CD4-positive, alpha-beta memory T cell (primary cell): ENCODE measurements at places on chromosomes 7 and 10.

DNA sequence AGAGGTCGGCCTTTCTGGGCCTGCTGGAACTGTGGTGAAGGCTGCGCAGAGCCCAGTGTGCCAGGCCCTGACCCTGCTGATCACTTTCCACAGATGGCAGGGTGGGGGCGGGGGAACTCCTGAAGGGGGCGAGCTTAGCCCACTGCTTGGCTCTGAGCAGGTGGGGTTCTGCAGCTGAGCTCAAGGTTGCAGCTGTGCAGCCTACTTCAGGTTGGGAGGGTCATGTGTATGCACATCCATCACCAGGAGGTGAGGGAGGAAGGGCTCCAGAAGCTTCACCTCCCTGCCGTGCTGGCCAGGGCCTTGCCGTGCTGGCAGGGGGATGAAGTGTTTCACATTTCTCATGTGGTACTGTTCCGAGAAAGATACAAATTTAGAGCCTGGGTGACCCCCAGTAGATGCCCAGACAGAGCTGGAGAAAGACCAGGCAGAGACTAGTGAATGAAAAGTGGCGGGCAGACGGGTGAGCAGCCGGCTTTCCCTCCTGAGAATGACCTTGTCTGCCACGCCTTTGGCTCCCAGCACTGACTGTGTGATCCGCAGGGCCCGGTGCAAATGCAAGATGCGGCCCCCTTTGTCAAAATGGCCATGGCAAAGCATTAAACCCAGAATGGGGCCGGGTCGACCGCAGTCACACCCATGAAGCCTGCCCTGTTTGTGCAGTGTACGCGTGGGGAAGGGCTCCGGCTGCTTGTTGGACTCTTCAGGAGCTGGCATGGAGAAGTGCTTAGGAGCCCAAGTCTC, 25.2 kb downstream of the FAM241B start:
- DNase-seq: no peak

GRCh38 chr10:132610071-132610701, 72.6 kb downstream of the INPP5A start:
- DNase-seq: no peak

- DNase-seq: no peak
Observed at GRCh38 chr10:113476191-113476590, 76.7 kb upstream of the HABP2 start.

DNA sequence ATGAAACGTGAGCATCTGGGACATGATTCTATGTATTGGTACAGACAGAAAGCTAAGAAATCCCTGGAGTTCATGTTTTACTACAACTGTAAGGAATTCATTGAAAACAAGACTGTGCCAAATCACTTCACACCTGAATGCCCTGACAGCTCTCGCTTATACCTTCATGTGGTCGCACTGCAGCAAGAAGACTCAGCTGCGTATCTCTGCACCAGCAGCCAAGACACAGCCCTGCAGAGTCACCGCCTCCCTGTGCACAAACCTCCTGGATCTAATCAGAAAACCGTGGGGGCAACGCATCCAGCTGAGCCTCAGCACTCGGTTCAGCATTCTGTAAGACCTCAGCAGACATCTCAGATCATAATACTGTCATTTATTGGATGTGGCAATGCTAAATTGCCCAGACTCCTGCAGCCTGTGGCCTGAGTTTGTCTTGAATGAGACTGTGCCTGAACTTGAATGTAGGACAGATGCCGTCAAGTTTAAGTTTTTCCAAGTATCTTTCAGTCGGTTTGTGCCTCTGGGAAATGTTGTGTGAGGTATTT, 41.5 kb upstream of the PRSS58 start:
- no peak for DNase-seq

DNA sequence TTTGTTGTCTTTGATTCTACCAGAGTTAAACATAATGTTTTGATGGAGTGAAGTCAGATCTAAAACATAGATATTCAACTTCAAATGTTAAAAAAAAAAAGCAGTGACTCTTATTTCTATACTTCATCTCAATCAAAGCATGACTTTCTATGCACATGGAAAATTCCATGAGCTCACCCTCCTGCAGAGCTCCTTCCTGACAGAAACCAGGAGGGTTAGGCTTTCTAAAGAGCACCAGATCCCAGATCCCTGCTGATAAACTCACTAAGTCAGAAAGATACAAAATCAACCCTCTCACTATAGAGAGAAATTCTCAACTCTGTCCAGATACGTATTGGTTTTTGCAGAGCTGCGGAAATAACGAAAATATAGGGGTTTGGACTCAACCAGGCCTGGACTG, 122.6 kb downstream of the FAM107B start:
- no peak for DNase-seq

GRCh38 chr7:7577888-7578287, 11.2 kb downstream of the MIOS start:
- no peak for DNase-seq

DNA sequence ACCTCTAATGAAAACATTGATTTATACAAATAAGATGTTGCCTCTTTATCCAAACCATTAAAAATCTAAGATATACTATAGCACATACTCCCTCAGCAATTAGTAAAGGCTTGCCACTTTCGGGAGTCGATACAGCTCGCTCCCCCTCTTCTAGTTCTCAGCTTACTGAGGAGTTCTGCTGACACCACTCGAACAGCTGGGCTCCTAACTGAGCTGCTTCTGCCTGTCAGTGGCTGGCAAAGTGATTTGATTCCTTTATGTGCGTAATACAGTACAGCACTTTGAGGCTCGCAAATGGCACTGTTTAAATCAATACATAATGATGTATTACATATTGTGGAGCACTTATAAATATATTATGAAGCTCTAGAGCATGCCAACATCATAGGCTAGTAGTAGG, 241.8 kb downstream of the CREB5 start:
- no peak for DNase-seq

DNA sequence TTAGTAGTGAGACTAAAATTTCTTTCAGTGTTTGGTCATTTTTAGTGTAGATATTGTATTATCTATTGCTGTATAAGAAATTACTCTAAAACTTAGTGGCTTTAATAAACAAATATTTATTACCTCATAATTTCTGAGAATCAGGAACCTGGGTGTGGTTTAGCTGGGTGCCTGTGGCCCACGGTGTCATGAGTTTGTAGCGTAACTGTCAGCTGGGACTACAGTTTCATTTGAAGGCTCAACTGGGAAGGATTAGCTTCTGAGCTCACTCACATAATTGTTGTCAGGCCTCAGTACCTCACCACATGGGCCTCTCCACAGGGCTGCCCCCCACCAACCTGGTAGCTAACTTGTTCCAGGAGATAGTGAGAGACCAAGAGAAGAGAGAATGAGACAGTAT, 98.5 kb downstream of the SRI start:
- DNase-seq: no peak

- DNase-seq: no peak
Observed at GRCh38 chr7:51317582-51317910, 937 bp upstream of the COBL start.

DNA sequence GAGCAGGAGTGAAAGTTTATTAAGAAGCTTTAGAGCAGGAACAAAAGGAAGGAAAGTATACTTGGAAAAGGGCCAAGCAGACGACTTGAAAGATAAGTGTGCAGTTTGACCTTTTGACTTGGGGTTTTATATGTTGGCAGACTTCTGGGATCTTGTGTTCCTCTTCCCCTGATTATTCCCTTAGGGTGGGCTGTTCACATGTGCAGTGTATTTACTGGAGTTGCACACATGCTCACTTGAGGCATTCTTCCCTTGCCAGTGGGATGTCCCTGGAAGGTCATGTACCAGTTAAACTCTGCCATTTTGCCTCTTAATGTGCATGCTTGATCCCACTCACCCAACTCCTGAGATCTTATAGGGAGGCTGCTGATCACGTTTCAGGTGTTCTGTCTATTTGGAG, 23.4 kb upstream of the ARHGAP12 start:
- DNase-seq: no peak

GRCh38 chr10:59819683-59820082, 66.4 kb upstream of the MRLN start:
- DNase-seq: no peak

DNA sequence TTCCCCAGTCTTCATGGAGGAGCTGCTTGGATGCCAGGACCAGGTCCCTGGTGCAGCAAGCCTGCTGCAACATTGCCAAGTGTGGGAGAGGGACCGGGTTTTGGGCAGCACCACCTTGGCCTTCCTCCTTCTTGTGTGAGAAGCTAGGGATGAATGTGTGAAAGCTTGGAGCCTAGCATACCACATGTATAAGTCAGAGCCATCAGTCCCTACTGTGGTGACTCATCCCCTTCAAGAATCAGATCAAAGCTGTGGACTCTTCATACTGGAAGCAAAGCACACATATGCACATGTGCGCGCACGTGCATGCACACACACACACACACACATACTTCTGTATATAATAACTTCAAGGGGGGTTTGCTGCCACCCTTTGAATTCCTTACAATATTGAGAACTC, 527.8 kb downstream of the LRMDA start:
- no peak for DNase-seq

DNA sequence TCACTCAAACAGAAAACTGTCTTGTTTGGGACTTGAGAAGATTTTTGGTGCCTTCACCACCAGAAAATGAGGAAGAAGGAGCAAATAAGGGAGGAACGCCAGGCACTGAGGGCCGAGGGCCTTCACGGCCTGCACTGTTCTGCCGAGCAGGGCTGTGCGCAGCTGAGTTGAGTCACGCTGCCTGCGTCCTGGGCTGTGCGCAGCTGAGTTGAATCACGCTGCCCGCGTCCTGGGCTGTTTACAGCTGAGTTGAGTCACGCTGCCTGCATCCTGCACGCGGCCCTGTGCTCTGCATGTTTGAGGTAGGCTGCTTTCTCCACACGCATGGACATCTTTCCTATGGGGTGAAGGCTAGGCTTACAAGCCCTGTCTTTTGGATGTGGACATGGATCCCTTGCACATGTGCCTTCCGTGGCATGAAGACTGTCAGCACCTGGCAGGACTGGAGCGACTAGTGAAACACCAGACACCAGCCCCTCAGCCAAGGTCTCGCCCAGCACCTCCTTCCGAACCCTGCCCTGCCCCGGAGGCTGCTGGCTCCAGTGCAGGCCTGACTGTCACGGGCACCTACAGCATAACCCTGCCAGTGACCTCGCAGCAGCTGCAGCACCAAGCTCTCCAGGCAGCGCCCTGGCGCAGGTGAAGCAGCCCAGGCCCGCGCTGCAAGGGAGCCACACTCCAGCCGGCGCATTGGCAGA, 96.7 kb downstream of the HTR5A start:
- no peak for DNase-seq

DNA sequence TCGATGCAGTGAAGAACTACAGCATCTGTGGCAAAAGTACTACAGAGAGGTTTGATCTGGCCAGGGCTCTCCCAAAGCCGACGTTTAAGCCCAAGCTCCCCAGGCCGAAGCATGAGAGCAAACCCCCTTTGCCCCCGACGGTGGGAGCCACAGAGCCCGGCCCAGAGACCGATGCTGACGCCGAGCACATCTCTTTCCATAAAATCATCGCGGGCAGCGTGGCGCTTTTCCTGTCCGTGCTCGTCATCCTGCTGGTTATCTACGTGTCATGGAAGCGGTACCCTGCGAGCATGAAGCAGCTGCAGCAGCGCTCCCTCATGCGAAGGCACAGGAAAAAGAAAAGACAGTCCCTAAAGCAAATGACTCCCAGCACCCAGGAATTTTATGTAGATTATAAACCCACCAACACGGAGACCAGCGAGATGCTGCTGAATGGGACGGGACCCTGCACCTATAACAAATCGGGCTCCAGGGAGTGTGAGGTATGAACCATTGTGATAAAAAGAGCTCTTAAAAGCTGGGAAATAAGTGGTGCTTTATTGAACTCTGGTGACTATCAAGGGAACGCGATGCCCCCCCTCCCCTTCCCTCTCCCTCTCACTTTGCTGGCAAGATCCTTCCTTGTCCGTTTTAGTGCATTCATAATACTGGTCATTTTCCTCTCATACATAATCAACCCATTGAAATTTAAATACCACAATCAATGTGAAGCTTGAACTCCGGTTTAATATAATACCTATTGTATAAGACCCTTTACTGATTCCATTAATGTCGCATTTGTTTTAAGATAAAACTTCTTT, 2.3 kb downstream of the LRRTM3 start:
- DNase-seq: no peak

- no peak for DNase-seq
Observed at GRCh38 chr7:27302590-27302989, 60.0 kb downstream of the EVX1 start.

- DNase-seq: no peak
Observed at GRCh38 chr7:64883113-64883905, 19.8 kb upstream of the ZNF273 start.

DNA sequence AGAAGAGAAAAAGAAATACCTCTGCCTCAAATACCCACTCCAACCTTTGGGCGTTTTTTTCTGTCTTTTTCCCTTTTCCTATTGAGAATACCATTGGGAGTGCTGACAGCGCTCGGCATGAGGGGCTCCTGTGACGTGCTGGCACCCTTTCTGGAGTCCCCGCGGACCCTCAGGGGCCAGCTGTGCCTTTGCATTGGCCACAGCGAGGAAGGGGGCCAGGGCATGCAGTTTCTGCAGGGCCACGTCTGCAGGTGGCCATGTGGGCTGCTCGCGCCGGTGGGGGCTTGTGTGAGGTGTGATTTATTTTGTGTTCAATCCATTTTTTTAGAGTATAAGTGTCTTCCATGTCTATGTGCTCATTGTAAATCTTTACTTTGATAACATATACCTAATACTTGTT, 57.4 kb downstream of the INPP5A start:
- DNase-seq: no peak

DNA sequence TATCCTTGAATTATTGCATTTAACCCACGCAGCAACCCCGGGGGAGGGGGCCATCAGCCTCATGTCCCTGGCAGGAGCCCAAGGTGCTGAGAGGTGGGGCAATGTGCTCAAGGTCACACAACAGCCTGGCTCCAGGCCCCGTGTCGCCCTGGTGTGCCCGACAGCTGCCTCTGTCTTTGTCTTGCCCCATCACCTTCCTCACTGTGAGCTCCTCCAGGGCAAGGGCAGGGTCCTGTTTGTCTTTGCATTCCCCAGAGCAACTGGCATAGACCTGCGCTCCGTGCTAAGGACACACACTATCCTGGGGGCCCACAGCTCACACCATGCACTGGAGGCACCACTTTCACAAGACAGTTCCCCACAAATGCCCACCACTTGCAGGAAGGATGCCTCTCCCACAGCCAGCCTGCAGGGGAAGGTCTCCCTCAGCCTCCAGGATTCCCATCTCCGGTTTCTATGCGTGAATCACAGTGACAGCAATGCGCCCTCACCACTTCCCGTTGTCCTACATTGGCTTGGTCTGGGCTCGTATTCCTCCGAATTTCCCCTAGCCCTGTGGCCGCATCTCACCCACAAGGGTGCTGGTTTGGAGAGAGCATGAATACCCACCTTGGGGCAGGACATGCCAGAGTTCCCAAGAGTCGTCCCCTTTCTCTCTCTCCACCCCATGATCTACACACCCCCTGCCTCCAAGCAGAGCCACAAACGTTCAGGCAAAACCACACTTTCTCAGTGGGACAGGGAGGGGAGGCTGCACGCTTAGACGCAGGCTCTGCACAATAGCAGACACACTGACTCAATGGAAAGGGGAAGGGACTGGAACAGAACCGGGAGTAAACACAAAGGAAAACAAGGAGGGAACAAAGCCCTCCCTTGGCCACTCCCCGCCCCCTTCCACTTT, 10.3 kb downstream of the ITPRIP start:
- no peak for DNase-seq

GRCh38 chr7:17326378-17326777, 27.9 kb downstream of the AHR start:
- no peak for DNase-seq
